ENCODE measurements at places on chromosomes 2 and 18.

- DNase-seq, result no peak
Measured at GRCh38 chr18:78620326-78620725, 359.3 kb upstream of the SALL3 start.

DNA sequence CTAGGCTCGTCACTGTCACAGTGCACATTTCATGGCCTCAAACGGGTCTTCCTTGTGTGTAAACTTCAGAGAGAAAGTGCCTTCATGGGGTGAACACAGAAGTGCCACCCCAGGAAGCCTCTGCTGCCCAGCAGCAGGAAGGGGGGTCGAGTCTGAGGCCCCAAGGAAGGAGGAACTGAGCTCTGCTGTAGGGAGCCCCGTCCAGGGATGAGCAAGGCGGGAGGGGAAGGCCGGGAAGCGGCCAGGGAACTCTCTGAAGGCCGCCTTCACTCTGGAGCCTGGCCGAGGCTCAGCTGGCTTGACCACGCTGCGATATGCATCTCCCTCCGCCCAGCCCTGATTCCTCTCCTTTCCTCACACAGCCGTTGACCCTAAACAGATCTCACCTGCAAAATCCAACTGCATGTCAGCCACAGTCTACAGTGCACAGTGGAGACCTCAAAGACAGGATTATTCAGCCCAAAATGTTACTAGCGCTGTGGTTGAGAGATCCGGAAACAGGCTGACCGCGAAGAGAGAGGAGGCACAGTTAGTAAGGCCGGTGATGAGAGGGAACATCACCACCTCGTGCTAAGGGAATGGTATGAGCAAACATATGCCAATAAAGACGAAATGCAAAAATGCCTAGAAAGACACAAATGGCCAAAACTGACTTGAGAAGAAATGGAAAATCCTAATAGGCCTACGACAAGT lies 34.2 kb upstream of the CTDP1 start:
- no peak for DNase-seq

DNA sequence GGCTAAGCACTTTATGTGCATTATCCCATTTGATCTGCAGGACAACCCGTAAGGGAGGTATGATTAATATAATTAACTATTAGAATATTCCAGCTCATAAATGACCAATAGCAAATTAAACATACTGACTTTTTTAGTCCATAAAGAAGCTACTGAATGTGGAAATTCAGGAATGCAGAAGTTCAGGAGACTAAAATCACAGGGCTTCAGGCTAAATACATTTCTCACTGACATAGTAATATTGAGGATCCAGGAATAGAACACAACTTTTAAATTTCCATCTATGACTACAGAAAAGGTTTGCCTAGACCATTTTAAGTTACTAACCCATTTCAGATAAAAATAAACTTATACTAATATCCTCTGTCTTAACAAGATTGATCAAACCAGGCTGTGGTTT lies 97.4 kb upstream of the CCDC195 start:
- no peak for DNase-seq

GRCh38 chr18:58025205-58025604 lies 18.8 kb upstream of the NEDD4L start:
- no peak for DNase-seq

DNA sequence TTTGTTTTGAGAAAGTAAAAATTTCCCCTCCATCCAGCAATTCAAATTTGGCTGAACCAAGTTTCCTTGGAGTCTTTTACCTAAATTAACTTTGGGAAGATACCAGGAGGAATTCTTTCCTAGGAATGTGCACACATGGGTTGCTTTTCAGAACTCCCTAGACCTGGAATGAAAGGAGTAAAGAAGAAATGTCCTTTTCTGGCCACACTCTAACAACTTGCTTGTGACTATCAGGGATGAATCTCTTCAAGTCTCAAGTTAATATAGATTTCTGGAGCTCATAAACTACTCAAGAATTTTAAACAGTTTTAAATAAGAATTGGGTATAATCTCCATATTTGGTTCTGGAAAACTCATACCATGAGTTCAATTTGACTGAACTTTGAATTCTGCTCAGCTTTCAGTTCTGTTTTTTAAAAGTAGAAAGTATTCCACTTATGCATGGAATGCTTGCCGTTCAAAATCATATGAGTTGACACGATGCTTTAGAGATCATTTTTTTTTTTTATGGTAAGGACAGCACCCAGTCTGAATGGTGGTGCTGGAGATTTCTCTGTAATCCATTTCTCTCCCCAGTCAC lies 7.7 kb downstream of the RASGRP3 start:
- no peak for DNase-seq

- DNase-seq, result no peak
Measured at GRCh38 chr2:39708003-39708402, 42.3 kb downstream of the TMEM178A start.

GRCh38 chr2:219969508-219969907 lies 342.1 kb downstream of the SLC4A3 start:
- DNase-seq, result no peak

DNA sequence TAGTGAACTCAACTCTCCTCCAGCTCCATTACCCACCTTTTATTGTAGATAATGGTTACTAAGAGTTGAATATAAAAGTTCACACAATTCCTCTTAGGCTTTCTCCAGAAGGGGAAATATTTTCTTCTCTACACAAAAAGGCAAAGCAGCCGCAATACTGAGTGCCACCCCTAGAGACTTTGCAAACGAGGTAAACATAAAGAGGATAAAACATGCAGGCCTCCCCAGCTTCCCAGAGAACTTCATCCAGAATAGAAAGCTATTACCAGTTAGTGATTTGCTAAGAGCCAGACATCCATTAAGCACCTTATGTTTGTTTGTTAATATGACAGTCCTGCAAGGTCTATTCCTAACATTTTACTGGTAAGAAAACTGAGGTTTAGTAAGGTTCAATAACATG lies 17.4 kb downstream of the ZNF521 start:
- DNase-seq, result no peak

- DNase-seq, result peak; percentile 6
Measured at GRCh38 chr2:239870863-239871262, 154.3 kb downstream of the NDUFA10 start.

DNA sequence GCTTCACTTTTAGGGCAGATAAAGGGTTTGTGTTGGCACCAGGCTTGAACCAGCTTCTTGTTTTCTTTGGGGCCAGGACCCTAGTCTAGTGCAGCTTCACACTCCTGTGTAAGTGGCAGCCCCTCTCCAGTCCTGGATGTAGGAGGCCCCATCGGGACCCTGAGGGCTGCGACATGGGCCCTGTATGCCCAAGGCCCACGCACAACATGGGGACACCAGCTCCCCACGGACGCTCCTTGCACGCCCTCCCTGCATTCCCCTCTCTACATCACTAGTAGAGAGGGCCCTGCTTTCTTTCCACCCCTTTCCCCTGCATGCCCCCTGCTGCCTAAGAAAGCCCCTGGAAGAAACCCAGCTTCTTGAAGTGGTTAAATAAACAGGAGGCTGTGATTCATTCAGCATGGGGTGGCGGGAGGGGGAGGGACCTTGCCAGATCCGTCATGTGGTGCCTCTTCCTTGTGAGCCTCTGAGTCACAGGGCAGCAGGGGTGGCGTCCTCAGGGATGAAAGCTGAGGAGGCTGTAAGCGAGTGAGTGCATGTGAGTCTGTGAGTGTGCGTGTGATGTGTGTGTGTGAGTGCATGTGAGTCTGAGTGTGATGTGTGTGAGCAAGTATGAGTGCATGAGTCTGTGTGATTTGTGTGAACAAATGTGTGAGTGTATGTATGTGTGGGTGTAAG lies 42.5 kb downstream of the COPS8 start:
- DNase-seq, result peak; percentile 59

DNA sequence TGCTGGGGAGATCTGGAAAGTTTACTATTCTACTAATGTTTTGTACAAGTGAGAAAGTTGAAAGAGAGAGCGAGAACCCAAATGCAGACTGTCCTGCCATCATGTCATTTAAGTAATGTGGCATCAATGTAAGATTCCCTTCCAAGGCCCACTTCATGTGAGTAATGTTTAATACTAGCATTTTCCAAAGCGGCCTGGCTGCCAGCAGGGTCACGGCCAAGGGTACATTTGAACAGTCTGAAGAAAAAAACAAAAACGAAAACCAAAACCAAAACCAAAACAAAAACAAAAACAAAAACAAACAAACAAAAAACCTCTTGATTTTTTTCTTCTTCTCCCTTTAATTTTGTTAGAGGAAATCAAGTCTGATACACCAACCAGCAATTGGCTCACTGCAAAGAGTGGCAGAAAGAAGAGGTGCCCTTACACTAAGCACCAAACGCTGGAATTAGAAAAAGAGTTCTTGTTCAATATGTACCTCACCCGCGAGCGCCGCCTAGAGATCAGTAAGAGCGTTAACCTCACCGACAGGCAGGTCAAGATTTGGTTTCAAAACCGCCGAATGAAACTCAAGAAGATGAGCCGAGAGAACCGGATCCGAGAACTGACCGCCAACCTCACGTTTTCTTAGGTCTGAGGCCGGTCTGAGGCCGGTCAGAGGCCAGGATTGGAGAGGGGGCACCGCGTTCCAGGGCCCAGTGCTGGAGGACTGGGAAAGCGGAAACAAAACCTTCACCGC lies 2.2 kb downstream of the HOXD10 start:
- no peak for DNase-seq

DNA sequence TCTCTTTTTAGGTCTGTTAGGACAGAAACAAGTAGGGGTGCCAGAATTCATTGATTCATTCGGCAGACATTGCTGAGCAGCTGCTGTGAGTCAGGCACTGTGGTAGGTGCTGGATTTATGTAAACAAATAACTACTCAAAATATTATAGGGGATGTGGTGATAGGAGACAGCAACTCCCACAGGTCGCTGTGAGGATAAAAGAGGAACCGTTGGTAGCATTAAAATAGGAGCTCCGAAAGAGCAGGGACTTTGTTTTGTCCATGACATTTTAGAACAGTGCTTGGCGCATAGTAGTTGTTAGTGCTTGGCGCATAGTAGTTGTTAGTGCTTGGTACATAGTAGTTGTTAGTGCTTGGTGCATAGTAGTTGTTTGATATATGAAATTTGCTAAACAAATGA lies 29.2 kb downstream of the ATP6V1C2 start:
- DNase-seq, result no peak

DNA sequence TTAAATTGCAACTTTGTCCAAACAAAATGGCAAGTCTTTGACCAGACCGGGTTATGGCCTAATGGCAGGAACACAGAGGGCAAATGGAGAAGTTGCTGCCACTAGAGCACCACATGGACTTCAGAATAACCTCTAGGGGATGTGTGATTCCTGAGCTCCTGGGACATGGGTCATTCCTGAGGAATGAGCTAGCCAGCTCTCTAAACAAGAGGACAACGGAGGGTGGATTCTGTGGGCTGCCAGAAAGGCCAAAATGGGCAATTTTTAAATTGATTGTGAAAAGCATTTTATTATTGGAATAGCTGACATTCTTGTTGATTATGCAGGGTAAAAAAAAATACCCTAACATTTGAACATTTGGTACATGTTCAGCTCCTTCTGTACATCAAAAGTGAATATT lies 109.8 kb upstream of the FZD5 start:
- no peak for DNase-seq

DNA sequence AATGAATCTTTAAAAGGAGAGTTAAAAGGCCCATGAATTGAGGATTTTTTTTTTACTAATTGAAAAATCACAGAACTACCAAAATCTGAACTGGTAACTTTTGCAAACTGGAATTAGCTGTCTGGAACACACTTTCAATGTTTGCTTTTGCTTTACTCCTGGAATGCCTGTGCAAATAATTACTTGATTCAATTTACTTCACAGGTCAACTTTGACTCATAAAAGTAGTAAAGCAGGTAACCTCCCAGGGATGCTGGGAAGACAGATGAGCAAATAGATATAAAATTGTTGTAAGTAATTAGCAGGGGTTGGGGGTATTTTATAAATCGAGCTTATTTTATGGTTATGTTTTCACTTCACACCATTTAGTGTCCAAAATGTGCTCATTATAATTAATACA lies 398.3 kb upstream of the HNRNPA3 start:
- DNase-seq, result no peak

- peak; percentile 38 for DNase-seq
Measured at GRCh38 chr2:206083602-206084438, 2.2 kb downstream of the INO80D start.

DNA sequence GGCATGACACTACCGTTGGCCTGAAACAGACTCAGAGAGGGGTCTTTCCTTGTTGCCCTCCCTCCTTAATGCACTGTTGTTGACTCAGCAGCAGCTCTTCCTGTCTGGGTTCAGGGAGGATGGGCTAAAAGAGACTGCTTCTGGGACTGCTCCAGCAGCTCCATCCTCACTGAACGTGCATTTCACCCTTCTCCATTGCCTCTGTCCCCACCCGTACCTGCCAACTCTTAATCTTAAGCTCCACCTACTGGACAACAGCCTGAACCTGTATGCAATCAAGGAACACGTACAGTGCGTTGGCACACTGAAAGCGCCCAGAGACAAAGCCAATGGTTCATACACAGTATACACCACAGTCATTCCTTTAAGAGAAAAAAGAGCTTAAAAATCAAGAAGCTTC lies 230.8 kb upstream of the RAB6C start:
- DNase-seq, result no peak

- no peak for DNase-seq
Measured at GRCh38 chr2:114769110-114769509, 326.7 kb downstream of the DPP10 start.

GRCh38 chr2:241445426-241445825 lies 63.0 kb downstream of the STK25 start:
- DNase-seq, result no peak

- no peak for DNase-seq
Measured at GRCh38 chr2:101307503-101307902, 998 bp downstream of the RNF149 start.

DNA sequence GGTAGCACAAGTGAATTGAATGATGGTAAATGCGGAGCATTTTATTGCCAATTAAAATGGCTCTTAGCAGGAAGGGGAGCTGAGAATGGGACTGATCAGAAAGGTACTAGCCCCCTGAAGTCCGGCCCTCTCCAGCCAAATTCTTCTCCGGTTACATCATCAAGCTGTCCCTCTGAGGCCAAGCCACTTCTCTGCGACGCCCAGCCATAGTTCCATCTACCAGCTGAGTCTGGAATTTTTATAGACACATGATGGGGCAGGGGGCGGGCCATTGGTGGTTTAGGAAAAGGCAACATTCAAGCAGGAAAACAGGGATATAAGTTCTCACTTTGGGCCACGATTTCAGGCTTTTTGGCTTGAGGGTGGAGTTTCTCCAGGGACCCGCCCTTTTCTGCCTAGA lies 22.7 kb downstream of the RPRM start:
- no peak for DNase-seq

GRCh38 chr2:203689426-203690116 lies 16.9 kb upstream of the CD28 start:
- no peak for DNase-seq

- DNase-seq, result no peak
Measured at GRCh38 chr18:69838620-69839411, 108.9 kb downstream of the CD226 start.

GRCh38 chr18:39424261-39424660 lies 1858.7 kb upstream of the CELF4 start:
- no peak for DNase-seq

DNA sequence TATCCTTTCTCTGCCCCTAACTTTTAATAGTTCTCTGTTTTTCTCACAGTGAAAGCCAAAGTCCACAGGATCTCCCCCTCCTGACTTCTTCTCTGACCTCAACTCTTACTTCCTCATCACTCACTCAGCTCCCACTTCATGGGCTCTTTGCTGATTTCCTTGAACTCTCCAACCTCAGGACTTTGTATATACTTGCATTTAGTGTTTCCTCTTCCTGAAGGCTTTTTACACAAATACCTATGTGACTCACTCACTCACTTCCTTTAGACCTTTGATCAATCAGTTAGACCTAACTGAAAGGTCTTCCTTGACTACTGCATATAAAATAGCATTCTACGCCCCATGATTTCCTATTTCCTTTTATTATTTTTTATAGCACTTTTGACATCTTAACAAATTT lies 233.1 kb upstream of the MEX3C start:
- no peak for DNase-seq

GRCh38 chr18:48136827-48137373 lies 206.4 kb upstream of the SMAD2 start:
- DNase-seq, result no peak

All from activated T-cell treated with anti-CD3 and anti-CD28 coated beads, Interleukin-2, amount 50 U/mL, for 24 hours (primary cell).